Tibial nerve (tissue), 4 donors: ENCODE measurements at places on chromosomes 2 and 18. TPM values are rescaled to one million over a fixed set of nuclear protein-coding genes. Genes with fewer than 3 reads are reported as not detected.

RUFY4 gene
- total RNA-seq: not detected

GALR1 gene
- 1.2 TPM for total RNA-seq

AQP12B gene
- total RNA-seq: not detected

RESP18 gene
- not detected for total RNA-seq

DNA sequence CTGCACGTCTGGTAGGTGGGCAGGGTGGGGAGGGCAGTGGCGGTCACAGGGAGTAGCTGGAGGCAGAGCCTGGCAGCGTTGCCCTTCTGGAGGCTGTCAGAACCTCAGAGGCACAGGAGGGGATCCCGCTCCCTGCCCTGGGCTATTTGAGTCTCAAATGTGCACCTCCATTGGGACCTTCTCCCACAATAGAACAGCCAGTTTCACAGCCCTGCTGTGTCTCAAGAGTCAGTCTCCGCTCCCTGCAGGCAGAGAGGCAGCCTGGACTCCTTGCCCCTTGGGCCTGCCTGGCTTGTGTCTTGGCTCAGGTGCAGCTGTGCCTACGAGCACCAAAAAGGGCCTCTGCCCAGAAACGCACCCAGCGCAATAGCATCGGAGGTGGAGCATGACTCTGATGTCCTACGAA, 57.4 kb downstream of the FAM168B start:
- DNase-seq: no peak

DNA sequence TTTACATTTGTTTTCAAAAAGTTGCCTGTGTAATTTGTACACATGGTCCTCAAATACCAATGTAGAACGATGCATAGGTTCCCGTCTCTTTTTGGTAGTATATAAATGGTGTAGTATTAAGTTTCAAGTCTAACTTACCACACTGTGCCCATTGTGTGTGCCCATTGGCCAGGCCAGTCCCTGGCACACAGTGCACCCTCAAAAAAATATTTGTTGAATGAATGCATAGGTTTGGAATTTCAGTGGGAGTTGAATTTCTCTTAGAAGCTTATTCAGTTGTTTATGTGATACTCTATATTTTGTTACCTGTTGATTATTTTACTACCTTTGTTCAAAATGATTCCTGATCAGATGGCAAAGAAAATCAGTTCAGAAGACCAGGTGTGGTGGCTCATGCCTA, 30.1 kb downstream of the IDH1 start:
- DNase-seq: no peak

DNA sequence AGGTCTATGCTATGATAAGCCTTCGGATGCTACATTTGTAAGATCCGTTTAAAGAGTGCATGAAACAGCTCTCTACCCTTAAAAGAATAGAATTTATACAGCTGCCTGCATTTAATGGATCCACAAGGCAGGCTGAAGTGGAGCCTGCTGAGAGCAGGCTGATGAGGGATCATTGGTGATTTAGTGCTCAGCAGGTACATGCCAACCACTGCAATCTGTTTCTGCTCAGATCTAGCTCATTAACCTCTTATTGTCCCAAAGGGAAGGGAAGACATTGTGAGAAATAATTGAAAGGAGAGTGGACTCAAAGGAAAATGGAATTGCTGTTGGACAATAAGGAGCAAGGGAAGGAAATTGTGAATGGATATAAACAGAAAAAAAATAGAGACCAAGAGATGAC, 822.6 kb downstream of the TRIB2 start:
- DNase-seq: no peak

- DNase-seq: no peak
Measured at GRCh38 chr2:129189617-129190319, 789.7 kb upstream of the RAB6C start.

DNA sequence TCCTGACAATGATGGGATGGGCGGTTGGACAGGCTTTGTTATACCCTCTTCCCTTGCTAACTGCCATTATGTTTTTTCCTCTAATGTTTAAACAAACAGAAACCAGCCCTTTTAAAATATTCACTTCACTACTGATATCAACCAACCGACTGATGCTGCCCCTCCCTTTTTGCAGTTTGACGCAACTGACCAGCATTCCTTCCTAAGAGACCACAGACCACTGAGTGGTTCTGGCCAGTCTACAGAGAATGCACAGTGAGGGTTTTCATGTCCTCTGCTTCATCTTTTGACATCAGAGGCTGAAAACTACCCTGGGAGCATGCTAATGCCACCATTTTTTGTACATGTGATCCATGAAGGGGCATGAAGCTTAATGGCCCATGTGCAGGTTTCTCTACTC, 85.3 kb downstream of the CYP26B1 start:
- DNase-seq: no peak
